GM23338 (cell line): ENCODE measurements at places on chromosomes 4 and X.

GRCh38 chrX:1452516-1453394 is at the start of gene ASMTL:
Gene ASMTL (minus strand): TSS chrX:1452909. CDS start chrX:1452840, 69 bp downstream.
- peak; percentile 99 for DNase-seq

GRCh38 chr4:173289353-173289727 is 44.8 kb downstream of the HMGB2 start:
- no peak for DNase-seq

GRCh38 chr4:141425124-141425523 is 204.4 kb downstream of the ZNF330 start:
- DNase-seq, result no peak

DNA sequence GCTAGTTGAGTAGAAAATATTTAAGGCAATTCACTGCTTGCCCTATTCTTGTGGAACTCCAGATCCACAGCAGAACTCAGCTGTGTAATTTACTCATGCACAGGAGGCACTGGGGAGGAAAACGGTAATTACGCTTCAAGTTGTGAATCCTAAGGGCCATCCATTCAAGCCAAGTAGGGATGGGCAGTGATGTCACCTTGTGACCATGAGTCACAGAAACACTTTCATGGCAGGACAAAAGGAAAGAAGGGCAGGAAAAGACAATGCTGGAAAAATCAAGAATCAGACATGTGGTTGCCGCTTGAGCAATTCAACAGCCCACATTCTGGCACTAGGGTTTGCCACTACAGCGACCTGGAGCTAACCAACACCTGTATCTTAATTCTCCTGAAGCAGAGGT is 1.4 kb downstream of the PAQR3 start:
- no peak for DNase-seq

- DNase-seq, result no peak
These were observed 35.3 kb upstream of the VSIG4 start for GRCh38 chrX:66074920-66075879.

- DNase-seq, result peak; percentile 91
These were observed 605 bp upstream of the FAT1 start for GRCh38 chr4:186724058-186724863.
